Lung microvascular endothelial cell (primary cell): ENCODE measurements at places on chromosomes 5 and 9.
A peak's percentile ranks its signal among the peaks of the same experiment; 100 is the strongest.

DNA sequence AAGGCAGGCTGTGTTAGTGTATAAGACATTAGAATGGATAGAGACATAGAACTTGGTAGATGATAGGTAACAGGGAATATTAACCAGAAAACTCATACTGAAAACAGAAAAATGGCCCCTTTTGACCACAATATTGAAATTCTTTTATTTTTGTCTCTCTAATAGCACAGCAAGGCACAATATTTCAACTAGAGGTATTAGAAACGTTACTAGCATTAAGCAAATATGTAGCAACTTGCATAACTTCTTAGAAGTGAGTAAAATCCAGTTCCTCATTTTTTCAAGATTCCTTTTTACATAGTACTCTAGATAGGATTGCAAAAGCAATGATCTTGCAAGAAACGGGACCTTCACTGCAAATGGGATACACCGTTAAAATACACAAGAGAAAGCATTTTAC is 102.7 kb upstream of the VCAN start:
- DNase-seq = no peak

DNA sequence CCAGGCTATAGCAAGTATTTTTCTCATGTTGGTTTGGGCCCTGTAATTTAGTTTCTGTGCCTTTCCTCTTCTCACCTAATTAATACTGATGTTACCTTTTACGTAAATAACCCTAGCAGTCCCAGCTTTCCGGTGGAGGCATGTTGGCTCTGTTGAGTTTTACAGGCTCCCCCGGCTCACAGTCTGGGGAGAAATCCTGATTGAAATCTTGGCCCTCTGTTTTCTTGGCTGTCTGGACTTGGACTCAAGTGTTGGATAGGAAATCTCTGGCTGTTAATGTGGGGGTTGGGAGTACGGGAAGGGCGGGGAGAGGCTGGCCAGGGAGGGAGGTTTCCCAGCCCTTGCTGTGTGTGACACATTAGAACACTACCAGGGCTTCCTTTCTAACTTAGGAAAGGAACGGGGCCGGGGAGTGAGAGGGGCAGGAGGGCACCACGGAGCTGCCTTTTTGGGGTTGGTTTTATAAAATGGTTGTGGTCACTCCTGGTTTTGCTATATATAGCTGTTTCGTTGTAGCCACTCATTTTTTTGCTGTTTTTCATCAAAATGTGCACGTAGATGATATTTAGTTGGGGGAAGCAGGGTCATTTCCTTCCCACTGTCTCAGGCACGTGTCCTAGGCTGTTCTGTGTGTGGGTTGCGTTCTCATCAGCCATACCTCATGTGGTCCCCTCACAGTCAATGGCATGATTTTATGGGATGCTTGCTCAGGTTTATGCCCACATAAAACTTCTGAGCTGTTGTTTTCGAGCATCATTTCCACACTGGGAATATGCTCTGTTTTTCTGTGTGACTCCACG is 11.0 kb downstream of the TRIO start:
- DNase-seq = peak; percentile 75

- DNase-seq = no peak
Observed at GRCh38 chr9:119255116-119255515, 114.1 kb downstream of the BRINP1 start.

- DNase-seq = no peak
Observed at GRCh38 chr5:155402927-155403640, 389.5 kb downstream of the KIF4B start.

- DNase-seq = no peak
Observed at GRCh38 chr5:154673506-154673905, 81.7 kb upstream of the LARP1 start.

DNA sequence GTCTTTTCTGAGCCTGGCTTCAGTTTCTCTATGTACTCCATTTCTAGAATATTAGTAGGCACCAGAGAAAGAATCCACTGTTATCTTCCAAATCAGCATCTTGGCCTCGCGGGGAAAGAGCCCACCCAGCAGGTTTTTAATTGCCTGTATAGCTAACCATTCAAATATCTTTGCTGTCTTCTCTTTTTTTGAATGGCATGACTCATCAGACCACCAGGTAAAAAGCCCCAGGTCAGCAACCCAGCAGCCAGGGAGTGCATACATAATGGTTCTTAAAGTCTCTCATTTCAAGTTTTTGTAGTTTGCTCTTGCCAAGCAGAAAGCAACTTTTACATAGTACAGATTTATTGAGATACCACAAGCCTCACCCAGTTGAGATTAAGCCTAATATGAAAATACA is 50.7 kb downstream of the TMEM167A start:
- no peak for DNase-seq

GRCh38 chr9:95817205-95817604 is 58.3 kb upstream of the ERCC6L2 start:
- no peak for DNase-seq

DNA sequence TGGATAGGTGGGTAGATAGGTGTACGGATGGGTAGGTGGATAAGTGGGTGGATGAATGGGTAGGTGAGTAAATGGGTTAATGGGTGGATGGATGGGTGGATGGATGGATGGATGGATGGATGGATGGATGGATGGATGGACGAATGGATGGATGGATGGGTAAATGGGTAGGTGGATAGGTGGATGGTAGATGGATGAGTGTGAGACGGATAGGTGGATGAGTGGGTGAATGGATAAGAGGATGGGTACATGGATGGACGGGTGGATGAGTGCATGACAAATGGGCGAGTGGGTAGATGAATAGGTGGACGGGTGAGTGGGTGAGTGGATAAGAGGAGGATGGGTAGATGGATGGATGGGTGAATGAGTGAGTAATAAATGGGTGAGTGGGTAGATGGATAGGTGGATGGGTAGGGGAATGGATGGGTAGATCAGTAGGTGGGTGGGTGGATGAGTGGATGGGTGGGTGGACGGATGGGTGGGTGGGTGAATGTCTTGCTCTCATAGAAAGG is 179.2 kb downstream of the FGF18 start:
- no peak for DNase-seq

DNA sequence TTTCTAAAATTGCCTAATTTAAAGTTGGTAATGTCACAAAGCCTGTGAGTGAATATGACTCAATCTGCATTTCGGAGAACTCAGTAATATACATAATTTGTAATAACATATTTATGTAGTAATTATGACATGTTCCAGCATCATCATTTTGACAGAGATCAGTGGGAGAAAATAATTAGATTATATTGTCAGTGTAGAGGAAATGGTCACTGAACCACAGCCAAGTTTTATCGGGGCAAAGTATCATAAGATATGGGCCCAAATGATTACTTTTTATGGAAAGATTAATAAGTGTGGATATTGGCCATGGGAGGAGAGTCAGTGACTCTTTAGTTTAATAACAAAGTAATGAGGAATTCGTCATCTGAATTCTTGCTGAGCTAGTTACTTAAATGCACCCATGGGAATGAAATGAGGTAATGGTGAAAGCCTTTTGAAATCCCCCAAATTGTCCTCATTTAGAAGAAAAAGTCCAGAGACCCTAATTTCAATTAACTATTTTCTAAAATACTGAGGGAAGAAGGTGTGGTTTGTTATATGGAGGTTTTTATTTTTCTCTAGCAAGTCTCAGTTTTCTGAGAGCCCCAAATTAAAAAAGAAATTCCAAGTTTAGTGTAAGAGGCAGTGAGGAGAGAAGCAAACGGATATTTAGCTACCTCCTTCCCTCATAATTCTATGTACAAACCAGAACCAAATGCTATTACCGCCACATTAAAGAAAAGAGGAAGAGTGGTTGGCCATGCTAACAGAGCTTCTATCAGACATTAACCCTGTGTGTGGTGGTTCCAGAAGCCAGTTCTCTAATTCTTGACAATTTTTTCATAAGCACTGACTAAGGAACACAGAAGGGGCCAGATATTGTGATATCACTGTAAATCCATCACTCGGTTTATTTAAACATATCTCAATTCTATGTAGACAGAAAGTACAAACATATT is 37.7 kb upstream of the MRPS30 start:
- DNase-seq = no peak

- DNase-seq = no peak
Observed at GRCh38 chr9:136385015-136385414, 11.5 kb upstream of the CARD9 start.

- no peak for DNase-seq
Observed at GRCh38 chr9:14158916-14159315, 155.0 kb downstream of the NFIB start.

DNA sequence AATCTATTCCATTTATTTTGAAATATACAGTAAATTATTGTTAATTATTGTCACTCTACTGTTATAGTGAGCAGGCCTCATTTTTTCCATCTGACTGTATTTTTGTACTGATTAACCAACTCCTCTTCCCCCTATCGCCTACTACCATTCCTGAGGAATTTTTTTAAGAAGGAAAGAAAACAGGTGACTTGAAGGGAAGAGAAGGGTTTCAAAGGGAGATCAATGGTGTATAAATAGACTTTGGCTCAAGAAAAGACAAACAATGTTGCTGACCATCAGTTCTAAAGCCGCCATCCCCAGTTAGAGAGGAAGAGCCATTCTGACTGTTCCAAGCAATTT is 69.7 kb downstream of the BAAT start:
- DNase-seq = no peak

DNA sequence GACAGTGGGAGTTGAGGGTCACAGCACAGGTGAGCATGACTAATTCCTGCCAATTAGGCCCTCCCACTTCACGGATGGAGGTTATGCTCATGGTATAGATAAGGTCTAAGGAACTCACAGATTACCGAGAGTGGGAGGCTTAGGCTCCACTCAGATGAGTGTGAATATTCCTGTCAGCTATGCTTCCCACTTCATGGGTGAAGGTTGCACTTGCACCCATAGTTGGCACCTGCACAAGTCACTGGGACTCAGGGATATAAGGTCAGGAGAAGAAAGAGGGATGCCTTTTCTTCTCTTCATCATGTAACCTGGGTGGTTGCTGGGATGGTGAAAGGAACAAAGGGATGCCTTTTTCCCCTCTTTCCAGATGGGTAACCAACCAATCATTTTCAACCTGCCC is 264.9 kb upstream of the TNC start:
- no peak for DNase-seq

- DNase-seq = peak; percentile 56
Observed at GRCh38 chr9:99822806-99823591, 1.3 kb downstream of the NR4A3 start.

- no peak for DNase-seq
Observed at GRCh38 chr5:150208187-150209098, 18.6 kb downstream of the SLC6A7 start.

DNA sequence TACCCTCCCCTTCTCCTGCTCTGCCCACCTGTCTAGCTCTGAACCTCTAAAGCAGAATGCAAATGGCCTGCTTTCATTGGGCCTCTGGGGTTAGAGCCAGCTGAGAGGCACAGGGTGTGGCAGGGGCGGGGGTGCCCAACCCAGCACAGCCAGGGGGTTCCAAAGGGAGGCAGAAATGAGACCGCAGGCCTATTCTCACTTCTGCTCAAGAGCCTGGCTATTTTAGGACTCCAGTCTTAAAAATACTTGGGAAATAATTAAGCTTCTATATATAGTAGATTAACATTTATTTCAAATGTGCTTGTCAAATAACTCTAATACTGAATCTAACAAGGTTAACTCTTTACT is 5.7 kb downstream of the QSOX2 start:
- DNase-seq = no peak
